Fibroblast of lung (primary cell): ENCODE measurements at places on chromosomes 5 and 9.

DNA sequence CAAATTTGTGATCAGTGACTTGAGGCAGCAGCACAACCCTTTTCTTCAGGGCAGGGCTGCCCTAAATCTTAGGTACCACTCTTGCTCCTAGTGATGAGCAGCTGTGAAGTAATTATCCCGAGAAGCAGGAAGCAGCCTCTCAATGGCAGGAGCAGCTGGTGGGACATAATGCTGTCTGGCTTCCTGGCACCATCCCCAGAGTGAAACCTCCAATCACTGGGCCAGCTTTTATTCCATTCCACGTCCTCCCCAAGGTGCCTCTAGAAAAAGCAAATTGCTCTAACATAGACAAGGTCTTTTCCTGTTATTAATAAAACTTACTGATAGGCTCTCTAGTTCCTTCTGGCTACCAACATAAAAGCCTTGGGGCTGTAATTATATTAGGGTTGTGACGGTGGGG, 154.0 kb downstream of the FRMD3 start:
- no peak overlapping the region for H3K27ac ChIP-seq
- no peaks in the 10 kb centered on the region for H3K36me3 ChIP-seq
- no peaks in the 10 kb centered on the region for H3K4me1 ChIP-seq

DNA sequence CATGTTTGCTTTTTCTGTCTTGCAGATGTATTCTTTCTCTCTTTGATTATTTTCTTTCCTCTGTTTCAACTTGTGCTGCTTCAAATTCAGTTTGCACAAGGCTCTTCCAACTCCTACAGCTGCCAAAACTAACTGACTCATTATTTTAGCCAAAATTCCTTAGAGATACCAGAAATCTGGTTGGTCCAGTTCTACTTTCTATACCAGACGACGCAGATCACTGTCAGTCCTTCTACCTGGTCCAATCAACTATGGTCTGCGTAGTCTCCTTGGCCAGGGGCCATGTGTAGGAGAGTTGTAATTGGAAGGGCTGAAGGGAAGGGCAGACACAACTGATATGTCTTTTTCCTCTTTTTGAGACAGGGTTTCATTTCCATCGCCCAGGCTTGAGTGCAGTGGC, 51.9 kb upstream of the JAK2 start:
- H3K36me3 ChIP-seq = no peaks in the 10 kb centered on the region
- no peak overlapping the region for H3K4me3 ChIP-seq
- peak; percentile 45 for DNase-seq
- no peaks in the 10 kb centered on the region for H3K4me1 ChIP-seq

GRCh38 chr5:139772089-139772791, 23.4 kb upstream of the PSD2 start:
- no peak for DNase-seq
- no peak overlapping the region for H3K4me3 ChIP-seq
- no peak overlapping the region for H3K27ac ChIP-seq
- no peaks in the 10 kb centered on the region for H3K36me3 ChIP-seq

GRCh38 chr9:69004836-69005235, 9.1 kb downstream of the PRKACG start:
- H3K4me3 ChIP-seq = no peak overlapping the region
- H3K27ac ChIP-seq = no peak overlapping the region
- H3K36me3 ChIP-seq = no peaks in the 10 kb centered on the region
- peaks cover 2% of the 10 kb centered on the region for H3K27me3 ChIP-seq
- no peaks in the 10 kb centered on the region for H3K4me1 ChIP-seq
- no peak for DNase-seq

- no peaks in the 10 kb centered on the region for H3K27me3 ChIP-seq
- no peaks in the 10 kb centered on the region for H3K36me3 ChIP-seq
- no peak for DNase-seq
- no peak overlapping the region for H3K4me3 ChIP-seq
- no peaks in the 10 kb centered on the region for H3K4me1 ChIP-seq
These were observed 545.3 kb downstream of the PDE4D start for GRCh38 chr5:59348189-59348588.

DNA sequence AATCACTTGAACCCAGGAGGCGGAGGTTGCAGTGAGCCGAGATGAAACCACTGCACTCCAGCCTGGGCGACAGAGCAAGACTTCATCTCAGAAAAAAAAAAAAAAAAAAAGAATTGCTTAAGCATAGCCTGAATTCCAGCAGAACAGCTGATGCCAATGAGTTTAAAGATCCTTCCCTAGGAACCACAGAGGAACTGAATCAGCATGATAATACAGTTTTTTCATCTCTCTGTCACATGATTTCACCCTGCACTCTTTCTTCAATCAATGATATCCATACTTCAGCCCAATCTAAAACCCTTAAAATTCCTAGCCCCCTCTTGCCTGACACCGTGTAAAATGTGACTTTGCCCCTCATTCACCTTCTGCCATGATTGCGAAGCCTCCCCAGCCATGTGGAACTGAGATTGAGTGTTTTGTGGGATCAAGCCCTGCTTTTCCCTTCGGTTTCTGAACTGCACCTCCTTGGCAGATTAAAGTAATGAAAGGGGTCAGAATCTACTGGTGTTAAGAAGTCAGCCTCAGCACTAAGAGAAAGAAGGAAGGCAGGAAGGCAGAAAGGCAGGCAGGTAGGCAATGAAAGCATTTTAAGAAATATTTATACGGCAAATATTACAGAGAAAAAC, 20.9 kb upstream of the DMXL1 start:
- H3K4me1 ChIP-seq = peaks cover 3% of the 10 kb centered on the region
- H3K36me3 ChIP-seq = no peaks in the 10 kb centered on the region
- peak overlapping the region; percentile 65 for H3K27ac ChIP-seq
- no peaks in the 10 kb centered on the region for H3K27me3 ChIP-seq
- DNase-seq = peak; percentile 62
- H3K4me3 ChIP-seq = no peak overlapping the region

DNA sequence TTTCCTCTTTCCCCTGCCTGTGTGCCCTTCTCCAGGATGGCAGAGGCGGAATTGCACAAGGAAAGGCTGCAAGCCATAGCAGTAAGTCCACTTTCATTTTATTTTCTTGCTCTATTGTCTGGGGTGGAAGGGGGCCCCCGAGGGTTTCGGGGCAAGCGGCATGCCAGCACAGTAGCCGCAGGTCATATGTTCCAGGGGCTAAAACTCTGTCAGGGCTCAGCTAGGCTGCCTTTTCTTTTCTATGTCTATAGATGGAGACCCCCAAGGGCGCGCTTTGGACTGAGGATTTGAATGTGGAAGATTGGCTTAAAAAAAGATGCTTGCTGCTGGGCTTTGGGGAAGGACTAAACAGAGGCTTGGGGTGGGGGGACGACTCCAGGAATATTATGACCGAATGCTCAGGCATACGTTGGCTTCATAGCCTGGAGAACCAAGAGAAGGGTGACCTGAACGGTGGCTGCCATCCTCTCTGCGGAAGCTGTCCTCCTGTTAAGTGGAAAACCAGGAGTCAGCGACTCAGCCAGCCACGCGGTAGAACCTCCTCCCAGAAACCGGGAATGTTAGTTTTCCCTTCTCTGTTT, 545 bp downstream of the PALM2AKAP2 start:
- no peaks in the 10 kb centered on the region for H3K36me3 ChIP-seq
- peaks cover 2% of the 10 kb centered on the region for H3K4me1 ChIP-seq
- peak overlapping the region; percentile 79 for H3K27ac ChIP-seq
- DNase-seq = peak; percentile 43
- H3K27me3 ChIP-seq = no peaks in the 10 kb centered on the region
- peak overlapping the region; percentile 72 for H3K4me3 ChIP-seq

- H3K27ac ChIP-seq = no peak overlapping the region
- no peaks in the 10 kb centered on the region for H3K27me3 ChIP-seq
- DNase-seq = no peak
- H3K4me1 ChIP-seq = no peaks in the 10 kb centered on the region
These were observed 31.3 kb downstream of the KCNN2 start for GRCh38 chr5:114393159-114393558.

DNA sequence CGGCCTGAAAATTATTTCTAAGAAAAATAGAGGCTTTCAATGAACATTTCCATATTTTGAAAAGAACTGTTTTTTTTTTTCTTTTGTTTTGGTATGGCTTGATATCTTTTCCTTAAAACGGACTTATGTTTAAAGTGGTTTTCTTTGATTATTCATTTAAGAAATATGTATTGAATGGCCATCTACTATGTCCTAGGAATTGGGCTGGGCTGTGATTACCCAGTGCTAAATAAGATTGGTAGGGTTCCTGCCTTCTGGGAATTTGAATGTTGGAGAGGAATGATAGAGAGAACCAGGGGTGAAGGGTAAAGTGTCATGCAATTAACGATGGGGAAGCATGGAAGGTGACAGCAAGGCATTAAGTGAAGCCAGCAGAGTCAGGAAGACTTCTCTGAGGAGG, 33.2 kb downstream of the TNFSF8 start:
- H3K36me3 ChIP-seq = no peaks in the 10 kb centered on the region
- DNase-seq = peak; percentile 28
- H3K4me1 ChIP-seq = peaks cover 37% of the 10 kb centered on the region
- H3K27me3 ChIP-seq = no peaks in the 10 kb centered on the region
- H3K27ac ChIP-seq = peak overlapping the region; percentile 4
- no peak overlapping the region for H3K4me3 ChIP-seq

GRCh38 chr9:14616188-14616982, 76.8 kb downstream of the ZDHHC21 start:
- no peaks in the 10 kb centered on the region for H3K27me3 ChIP-seq
- peak; percentile 59 for DNase-seq
- no peak overlapping the region for H3K27ac ChIP-seq
- H3K36me3 ChIP-seq = no peaks in the 10 kb centered on the region
- no peaks in the 10 kb centered on the region for H3K4me1 ChIP-seq

DNA sequence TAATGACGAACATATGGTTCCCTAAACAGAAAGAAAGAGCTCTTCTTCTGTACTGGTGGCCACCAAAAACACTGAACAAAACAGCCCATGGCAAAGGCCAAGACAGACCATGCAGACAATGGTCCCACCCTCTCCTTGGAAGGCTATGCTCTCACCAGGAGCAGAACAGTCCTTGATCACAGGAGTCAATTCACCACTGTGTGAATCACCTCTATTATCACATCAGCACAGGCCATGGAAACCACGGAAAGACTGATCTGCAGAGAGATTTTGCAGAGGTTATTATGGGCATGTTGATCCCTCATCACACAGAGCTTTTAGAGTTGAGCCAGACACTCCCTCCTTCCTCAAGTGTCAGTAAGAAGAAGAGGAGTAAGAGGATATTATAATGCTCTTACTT, 134.0 kb upstream of the RASEF start:
- H3K36me3 ChIP-seq = no peaks in the 10 kb centered on the region
- DNase-seq = peak; percentile 22
- H3K4me1 ChIP-seq = no peaks in the 10 kb centered on the region

GRCh38 chr5:130213607-130214006, 309.3 kb downstream of the CHSY3 start:
- no peaks in the 10 kb centered on the region for H3K4me1 ChIP-seq
- peak; percentile 3 for DNase-seq
- H3K27ac ChIP-seq = no peak overlapping the region
- H3K36me3 ChIP-seq = no peaks in the 10 kb centered on the region
- H3K27me3 ChIP-seq = no peaks in the 10 kb centered on the region
- H3K4me3 ChIP-seq = no peak overlapping the region
